Caudate nucleus (tissue), 63 donors: ENCODE measurements at places on chromosomes 6 and 20.

DNA sequence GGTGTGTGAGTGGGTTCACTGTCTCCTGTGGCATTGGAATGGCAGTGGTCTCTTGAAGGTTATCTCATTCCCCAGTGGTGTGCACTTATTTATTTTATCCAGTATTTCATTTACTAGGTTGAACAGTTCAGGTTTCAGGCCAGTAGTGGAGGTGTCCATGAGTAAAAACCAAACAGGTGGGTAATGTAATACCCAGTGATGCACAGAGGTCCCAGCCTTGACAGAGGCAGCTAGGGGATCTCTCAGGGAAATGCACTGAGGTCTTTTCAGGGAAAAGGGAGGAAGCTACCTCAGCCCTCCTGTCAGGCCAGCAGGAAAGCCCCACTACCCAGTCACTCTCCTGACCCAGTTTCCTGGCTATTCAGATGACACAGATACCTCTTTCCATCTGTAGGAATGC lies 403.6 kb downstream of the UTRN start:
- no peak for DNase-seq

GRCh38 chr20:45088247-45088646 lies 12.7 kb downstream of the KCNS1 start:
- DNase-seq = no peak

- DNase-seq = no peak
These were observed 76.2 kb downstream of the CDH26 start for GRCh38 chr20:60034231-60035110.

DNA sequence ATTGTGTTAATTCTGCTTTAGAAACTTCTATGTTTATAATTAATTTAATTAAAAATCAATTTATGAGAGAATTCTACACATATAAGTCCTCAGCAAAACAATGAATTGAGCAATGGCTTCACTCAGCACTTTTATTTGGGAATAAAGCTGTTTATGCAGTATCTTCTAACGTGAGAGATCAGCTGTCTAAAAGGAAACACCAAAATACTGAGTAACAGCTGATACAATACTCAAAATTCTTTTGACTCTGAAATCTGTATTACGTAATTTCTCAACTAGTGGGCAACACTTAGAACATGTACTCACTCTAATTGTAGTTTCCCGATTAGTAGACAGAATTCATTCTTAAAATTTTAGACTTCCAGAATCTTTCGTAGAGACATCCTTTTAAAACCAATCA lies 49.8 kb downstream of the MAP3K7 start:
- no peak for DNase-seq

DNA sequence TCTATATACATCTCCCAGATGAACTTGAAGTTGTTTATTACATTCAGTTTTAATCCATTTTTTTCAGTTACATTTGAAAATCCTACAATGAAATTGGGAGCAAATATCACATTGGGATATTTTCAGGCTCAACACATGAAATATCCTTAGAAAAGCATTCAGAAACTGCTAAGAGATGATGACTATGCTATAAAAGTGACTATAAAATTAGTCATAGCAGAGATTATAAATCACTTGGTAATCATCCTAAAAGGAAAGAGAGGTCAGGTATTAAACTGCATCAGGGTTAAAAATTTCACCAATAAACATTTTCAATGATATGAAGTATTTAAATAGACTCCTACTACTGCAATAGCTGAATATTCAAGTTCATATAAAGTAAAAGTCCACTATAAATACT lies 987.7 kb downstream of the GRIK2 start:
- DNase-seq = no peak

GRCh38 chr6:105821777-105822176 lies 264.4 kb upstream of the PRDM1 start:
- DNase-seq = no peak

- DNase-seq = no peak
These were observed 25.7 kb upstream of the CTNNBL1 start for GRCh38 chr20:37668166-37668565.

DNA sequence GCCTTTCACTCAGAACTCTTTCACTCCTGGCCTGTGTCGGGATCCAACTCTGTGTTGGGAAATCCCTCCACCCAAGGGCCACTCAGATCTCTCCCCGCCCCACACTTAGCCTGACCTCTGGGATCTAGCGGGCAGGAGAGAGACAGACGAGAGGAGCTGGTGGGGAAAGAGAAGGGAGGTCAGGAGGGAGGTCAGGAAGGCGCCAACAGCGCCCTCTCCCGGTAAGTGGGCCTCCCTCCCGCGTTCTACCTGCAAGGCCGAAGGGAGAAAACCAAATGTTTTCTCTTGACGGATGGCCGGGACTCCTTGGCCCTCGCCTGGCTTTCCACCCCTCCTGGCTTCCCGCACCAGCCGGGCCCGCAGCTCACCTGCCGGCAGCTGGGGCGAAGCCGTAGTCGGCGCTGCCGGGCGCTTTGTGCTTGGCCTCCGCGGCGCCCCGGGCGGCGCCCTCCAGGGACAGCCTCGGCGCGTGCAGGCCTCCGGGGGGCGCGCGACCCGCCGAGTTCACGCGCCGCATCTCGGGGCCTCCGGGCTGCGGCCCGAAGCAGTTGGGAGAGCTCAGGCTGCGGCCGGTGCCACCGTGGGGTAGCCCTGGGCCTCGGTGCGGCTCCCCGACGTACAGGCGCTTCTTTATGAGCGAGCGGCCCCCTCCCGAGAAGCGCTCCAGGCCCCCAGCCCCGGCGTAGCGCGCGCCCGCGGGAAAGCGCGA lies 38.2 kb downstream of the C6orf132 start:
- DNase-seq = peak; percentile 15

DNA sequence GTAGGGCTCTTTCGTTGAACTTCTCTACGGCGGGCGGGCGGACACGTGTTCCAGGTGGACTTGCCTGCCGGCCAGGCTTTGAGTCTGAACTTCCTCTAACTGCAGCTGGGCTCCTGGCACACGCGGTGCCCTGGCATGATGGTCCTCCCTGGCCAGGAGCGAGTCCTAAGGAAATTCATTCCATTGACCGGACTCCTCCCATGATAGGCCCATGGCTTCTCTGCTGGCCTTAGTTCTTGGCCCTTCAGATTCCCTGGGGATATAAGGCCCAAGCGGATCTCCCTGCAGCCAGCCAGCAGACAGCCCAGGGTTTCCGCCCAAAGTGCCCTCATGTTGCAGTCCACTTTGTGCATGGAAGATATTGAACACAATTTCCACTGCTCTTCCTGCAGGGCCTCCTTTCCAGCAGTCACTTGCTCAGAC lies 39.4 kb downstream of the TBC1D7 start:
- no peak for DNase-seq

DNA sequence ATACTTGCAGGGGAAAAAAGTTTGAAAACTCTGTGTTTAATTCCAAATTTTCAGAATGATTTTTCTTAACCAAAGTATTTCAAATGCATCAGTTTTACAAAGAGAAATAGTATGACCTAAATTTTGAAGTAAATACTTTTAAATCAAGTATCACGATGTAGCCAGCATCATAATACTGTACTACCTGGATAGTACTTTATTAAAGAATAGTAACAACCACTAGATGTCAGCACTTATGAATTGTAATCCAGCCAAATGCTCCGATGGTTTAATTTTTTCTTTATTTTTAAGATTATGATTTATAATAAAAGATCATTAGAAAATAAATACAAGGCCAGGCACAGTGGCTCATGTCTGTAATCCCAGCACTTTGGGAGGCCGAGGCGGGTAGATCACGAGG lies 37.2 kb upstream of the HACE1 start:
- DNase-seq = no peak

- no peak for DNase-seq
These were observed 36.7 kb upstream of the CHD6 start for GRCh38 chr20:41654884-41655283.

GRCh38 chr20:40265825-40266533 lies 423.1 kb downstream of the MAFB start:
- no peak for DNase-seq

DNA sequence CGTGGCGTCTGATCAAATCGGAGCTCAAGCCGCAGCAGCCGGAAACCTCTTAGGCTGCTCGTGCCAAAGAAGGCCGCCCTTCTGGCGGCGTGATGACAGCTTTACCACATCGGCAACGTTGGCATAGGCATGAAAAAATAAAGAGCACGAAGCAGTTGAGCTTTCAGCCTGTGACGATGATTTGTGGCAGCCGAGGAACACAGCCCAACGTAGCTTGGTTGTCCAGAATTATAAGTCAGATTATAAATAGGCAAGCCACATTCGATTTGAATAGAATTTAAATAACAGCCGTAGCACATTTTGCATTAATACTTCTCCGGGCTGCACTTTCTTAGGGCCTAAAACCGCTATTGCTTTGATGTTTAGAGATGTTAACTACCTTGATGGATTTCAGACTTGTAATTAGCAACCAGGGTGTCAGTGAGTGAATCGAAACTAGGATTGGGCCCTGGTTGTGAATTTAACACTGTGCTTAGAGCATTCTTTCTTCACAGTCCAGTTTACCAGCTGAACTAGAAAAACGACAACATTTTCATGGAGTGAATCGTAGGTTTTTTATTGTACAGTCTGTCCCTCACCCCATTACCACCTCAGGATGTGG lies 864 bp upstream of the BCLAF1 start:
- peak; percentile 29 for DNase-seq

- no peak for DNase-seq
These were observed 89.3 kb downstream of the CAP2 start for GRCh38 chr6:17482711-17483110.

- no peak for DNase-seq
These were observed 3.5 kb upstream of the PRIM2 start for GRCh38 chr6:57313711-57314471.

DNA sequence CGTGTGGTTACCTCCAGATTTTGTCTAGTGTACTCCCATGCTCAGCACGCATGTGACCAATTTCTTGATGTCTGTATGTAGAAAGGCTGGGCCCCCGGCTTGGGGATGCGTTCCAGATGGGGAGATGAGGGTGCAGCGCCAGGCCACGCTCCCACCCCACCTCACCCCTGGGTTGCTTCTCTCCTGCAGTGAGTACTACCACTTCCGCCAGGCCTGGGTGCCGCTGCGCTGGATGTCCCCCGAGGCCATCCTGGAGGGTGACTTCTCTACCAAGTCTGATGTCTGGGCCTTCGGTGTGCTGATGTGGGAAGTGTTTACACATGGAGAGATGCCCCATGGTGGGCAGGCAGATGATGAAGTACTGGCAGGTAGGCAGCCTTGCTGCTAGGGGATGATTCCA lies 11.5 kb upstream of the SRF start:
- DNase-seq = no peak

DNA sequence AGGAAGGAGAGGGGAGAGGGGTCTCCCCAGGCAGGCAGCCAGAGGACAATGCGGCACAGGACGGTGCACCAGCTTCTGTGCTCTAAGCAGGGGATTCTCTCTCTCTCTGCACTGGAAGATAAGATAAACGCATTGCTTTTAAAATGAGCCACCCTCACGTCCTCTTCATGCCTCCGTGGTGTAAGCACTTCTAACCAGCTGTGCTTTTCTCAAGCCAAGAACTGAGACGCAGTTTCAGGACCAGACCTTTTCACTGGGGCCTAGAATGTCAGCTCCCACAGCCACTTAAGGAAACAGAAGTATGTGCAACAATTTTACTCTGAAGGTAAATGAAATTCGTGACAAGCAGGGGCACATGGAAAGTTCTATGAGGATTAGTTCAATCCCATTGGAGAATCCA lies 82.4 kb downstream of the PSMB1 start:
- no peak for DNase-seq
